ENCODE measurements at places on chromosomes 3 and 15.

DNA sequence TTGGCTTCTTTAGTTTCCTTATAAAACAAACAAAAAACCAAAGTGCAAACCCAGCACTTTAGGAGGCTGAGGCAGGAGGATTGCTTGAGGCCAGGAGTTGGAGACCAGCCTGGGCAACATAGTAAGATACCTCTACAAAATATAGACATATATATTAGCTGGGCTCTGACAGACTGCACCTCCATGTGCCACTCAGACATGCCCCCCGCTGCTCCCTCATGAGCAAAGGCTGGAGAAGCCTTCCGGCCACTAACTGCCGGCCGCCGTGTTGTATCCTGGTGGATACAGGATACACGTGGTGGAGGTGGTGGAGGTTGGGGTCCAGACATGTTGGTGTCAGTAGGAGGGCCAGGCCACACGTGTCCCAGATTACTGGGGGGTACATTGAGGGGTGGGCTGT lies 29.4 kb upstream of the CCR4 start:
- no peak for DNase-seq

DNA sequence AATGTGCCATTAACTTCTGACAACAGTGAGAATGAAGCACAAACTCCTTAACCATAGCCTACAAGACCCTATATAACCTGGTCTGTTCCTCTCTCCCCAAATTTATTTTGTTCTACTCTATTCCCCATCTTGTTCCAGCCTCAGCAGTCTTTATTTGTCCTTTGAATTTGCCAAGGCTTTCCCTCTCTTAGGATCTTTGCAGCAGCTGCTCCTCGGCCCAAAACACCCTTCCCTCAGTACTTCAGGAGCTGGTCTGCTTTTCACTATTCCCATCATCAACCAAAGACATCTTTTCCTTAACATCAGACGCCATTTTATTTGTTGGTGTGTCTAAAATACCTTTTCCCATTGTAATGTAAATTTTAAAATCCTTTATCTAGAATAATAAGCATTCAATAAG lies 10.2 kb downstream of the PRICKLE2 start:
- no peak for DNase-seq

DNA sequence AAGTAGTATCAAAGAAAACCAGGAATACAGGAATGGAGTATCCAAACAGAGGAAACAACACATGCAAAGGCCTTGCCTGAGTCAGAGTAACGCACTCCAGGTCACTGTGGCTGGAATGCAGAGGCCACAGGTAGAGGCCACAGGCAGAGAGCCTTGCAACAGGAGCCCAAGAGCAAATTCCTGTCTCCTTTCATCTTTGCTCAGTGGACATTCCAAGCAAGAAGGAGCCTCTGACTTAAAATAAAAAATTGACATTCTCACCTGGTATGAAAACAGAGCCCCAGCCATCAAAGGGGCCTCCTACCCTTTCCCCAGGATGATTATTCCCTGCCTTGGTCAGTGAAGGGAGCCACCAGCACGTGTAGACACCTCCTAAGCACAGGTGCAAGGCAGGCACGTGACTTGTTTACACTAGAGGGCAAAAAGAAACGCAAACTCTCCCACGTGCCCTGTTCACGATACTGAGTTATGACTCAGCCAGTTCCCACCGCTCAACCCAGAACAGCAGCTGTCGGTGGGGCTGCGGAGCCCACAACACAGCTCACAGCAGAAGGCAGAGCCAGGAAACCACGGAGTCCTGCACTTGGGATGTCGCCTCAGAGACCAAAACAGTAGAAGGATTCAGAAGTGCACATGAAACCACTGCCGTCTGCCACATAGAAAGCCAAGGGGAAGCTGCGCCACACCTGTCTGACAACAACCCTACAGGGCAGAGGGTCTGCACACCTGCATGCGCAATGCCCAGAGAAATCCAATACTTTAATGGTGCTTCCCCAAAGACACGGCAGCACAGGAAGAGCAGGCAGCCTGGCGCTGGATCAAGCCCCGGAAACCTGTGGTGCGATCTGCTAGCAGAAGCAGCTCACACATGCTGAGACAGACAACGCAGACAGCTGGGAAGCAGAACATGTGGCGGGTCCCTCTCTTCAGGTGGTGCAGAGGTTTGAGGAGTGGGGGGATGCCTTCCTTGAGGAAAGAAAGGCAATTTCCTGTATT lies 52.1 kb downstream of the ITGB5 start:
- no peak for DNase-seq

DNA sequence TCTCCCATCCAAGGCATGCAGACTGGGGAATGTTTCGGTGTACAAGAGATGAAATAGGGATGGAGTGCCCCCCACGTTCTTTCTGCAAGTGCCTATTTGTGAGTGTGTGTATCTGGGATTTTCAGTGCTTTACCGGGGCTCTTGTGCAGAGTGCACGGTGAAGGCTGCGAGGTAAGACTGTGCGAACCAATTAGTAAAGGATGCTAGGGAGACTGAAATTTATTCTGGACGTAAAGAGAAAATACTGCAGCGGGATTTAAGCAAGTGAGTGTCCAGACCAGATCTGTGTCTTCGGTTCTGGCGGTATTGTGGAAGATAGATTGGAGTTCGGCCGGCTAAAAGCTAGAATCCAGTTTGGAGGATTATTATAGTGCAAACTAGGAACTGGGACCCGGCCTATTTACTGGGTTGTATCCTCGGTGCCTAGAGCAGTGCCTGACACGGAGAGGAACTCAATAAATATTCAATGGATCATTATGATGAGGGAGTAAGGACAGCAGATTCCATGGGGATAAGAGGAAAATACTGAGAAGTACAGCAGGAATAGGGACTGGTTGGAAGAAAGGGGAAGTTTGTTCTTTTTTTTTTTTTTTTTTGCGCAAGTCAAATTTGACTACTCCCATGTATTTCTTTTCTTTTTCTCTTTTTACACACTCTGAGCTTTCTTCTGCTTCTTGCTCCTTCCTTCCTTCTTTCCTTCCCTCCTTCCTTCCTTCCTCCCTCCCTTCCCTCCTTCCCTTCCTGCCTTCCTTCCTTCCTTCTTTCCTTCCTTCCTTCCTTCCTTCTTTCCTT lies 580 bp upstream of the MAGEF1 start:
- no peak for DNase-seq

DNA sequence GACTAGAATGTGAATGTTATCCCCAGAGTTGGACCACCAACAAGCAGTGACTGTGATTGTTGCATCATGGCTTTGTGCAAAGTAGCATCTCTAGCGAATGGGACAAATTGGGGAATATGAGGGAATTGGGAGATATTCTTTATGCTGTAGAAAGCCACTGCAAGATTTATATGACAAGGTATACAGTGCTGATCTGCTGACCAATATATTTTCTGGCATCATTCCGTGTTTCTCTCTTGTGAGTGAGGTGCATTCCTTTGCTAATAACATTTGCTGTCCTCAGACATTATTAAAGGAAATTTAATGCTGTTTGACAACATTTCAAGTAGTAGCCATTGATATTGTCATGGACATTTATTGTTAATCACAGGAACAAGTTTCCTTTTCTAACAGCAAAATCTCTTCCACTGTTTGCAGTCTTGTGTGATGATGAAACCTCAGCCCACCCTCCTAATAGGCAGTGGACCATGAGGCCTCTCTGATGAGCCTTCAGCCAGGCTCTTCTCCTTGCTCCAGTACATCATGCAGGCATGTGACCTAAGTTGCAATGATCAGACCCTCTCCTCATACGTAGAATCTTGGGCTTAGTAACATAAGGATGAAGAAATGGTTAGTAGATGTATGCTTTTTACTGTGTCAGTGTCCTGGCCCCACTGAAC lies 16.1 kb downstream of the CNTN4 start:
- no peak for DNase-seq

- DNase-seq, result no peak
Measured at GRCh38 chr3:131616719-131617118, 113.9 kb upstream of the MRPL3 start.

DNA sequence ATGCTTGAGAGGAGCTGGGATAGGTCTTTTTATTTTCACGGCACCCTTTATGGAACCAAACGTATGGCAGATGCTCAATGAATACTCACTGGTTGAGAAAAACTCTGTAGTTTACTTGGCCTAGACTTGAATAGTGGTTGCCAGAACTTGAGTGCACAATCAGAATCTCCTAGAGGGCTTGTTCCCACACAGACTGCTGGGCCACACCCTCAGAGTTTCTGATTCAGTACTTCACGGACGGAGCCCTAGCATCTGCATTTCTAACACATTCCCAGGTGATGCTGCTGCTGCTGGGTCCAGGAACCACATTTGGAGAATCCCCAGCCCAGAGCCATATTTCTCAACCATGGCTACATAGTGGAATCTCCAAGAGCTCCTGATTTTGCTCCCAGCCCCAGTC lies 24.6 kb downstream of the CA12 start:
- no peak for DNase-seq

DNA sequence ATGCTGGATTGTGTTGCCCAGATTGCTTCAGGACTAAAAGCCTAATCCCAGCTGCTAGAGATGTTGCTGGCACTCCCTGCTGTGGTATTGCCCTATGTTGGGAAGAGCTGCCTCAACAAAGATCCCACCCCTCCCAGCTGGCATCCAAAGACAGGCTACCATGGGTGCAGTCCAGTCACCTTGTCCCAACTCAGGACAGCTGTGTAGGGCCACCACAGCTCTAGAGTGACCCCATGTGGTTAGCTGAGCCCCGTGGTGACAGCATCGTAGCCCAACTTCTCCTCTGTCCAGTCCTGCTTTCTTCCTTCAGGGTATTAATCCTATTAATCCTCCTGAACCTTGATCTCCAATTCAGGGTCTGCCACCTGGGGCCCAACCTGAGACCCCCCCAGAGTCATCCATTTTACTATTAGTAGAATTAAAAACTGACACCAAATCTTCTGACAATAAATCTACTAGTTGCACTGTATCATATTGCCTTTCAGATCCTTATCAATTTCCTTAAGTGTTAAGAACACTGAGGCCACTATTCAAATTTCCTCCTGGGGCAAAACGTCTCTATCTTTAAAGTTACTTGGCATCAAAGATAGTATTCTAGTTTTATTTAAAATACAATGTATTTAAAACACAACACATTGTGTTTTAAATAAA lies 83.5 kb downstream of the AQP9 start:
- DNase-seq, result no peak

- no peak for DNase-seq
Measured at GRCh38 chr3:56970461-56970879, 90.0 kb upstream of the SPATA12 start.

DNA sequence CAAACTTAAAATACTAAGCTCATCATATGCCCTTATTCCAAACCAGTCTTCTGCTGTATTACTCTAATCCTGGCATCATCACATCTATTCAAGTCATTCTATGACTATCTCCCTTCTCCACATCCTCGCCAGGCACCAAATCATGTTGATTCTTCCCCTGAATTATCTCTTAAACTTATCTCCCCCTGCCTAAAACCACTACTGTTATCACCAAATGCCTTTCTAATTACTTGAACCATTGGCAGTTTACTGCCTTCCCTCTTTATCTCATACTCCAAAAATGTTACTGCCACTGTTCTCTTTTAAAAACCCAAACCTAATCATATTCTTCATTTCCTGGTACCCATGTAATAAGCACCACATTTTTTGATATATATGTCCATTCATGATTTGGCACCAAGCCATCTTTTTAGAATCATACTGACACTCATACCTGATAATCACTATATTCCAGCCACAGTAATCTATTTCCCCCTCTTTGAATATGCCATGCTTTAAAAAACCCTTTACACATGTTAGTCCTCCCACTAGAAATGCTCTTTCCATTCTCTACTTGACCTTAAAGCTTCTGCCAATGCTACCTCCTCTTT lies 126.8 kb downstream of the PEAK1 start:
- DNase-seq, result no peak

GRCh38 chr3:6825524-6825923 lies 35.4 kb upstream of the GRM7 start:
- no peak for DNase-seq

GRCh38 chr3:135853981-135854380 lies 111.5 kb upstream of the PPP2R3A start:
- DNase-seq, result no peak

All from stimulated activated CD4-positive, alpha-beta T cell treated with anti-CD3 and anti-CD28 coated beads, Interleukin-1b, Interleukin-23, amount 100 ng/mL, for 1 hour (primary cell).